NCI-H524 (cell line): ENCODE measurements at places on chromosomes 16 and 17.

GRCh38 chr17:77852731-77853130 lies 105.8 kb upstream of the TNRC6C start:
- DNase-seq, result no peak

DNA sequence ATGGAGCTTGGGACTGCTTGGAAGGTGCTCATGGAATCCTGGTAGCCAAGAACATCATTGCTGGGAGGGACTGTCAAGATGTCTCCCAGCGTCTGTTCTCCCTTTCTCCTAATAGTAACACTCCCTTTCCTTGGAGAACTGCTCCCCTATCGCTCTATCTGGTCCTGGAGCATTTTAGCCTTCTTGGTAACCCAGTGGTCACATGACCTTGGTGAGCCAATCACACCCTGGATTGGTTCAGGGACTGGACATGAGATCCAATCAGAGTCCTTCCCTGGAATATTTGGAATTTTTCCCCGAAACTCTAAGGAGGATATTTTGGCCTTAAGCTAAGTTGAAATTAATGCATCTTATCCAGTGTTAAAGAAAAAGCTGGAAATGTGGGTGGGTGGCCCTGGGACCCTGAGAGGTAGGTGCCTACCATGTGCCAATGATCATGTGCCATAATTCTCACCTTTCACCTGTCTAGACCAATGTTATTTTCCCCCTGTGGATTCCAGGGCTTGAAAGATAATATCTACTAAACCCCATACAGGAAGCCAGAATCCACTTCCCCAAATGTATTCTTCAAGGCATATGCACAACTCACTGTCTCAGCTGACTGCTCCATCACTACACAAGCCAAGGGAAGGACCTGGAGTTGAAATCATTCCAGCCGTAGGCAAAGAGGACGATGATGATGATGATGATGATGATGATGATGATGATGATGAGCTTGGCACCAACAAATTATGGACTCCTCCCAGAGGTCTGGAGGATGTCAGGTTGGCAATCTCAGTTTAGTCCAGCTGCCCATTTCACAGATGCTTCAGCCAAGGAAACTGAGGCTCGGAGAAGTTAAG lies 193.2 kb downstream of the RAB11FIP4 start:
- no peak for DNase-seq

- DNase-seq, result no peak
Observed at GRCh38 chr17:82371333-82372248, at the start of gene UTS2R. Gene UTS2R (plus strand): TSS chr17:82371765. CDS start chr17:82374325, 2,560 bp downstream.

- DNase-seq, result no peak
Observed at GRCh38 chr17:34312080-34312479, 7.2 kb upstream of the CCL8 start.

DNA sequence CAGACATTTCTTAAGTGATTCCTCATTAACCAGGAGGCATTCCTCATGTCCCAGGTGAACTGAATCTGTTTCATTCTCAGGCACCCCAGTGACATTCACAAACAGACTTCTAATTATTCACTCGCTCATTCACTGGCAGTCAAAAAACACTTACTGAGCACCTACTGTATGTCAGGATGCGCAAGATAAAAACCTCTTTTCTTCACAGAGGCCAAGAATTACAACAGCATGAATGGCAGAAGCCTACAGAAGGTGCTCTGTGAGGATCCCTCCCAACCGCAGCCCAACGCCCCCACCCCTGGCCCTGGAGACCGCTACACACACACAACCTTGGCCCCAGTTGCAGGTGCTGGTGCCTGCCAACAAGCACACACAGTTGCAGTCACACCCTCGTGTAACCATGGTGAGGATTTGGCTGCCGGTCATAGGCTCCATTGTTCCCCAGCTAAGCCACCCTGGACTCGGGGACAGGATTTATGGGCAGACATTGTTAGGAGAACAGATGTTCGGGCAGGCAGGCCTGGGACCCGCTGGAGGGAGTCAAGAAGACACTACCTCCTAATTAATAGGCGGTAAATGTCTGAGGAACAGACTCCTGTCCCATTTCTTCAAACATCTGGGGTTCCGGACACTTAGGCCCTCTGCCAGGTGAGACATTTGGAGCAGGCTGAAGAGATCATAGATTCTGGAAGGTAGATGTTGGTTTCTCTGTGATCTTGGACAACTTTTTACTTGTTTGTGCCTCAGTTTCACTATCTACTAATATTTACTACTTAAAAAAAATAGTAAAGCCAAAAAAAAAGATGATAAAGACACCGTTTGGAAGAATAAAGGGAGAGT lies 43.2 kb downstream of the CUEDC1 start:
- peak; percentile 98 for DNase-seq

DNA sequence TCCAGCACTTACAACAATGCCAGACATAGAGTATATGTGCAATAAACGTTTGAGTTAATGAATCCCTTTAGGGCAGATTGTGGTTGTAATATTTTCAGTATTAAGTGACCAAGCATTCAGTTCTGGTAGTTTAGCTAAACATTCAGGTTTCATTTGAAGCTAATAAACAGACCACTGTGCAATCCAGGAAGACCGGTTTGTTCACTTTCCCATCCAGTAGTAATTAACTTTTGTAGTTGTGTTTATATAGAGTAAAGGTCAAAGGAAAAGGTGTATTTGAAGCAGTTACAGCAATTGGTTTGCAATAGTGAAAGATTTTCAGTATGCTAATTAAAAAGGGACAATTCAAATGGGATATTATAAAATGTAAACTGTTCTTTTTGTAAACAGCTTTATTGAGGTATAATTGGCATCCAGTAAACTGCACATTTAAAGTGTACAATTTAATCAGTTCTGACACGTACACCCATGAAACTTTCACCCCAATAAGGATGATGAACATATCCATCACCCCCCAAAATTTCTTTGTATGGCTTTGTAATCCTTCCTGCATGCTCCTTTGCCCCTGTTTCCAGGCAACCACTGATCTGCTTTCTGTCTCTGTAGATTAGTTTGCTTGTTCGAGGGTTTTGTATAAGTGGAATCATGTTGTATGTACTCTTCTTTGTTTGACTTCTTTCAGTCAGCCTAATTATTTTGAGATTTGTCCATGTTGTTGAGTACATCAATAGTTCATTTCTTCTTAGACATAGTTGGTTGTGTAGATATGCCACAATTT lies 26.3 kb downstream of the MRTFB start:
- DNase-seq, result no peak

DNA sequence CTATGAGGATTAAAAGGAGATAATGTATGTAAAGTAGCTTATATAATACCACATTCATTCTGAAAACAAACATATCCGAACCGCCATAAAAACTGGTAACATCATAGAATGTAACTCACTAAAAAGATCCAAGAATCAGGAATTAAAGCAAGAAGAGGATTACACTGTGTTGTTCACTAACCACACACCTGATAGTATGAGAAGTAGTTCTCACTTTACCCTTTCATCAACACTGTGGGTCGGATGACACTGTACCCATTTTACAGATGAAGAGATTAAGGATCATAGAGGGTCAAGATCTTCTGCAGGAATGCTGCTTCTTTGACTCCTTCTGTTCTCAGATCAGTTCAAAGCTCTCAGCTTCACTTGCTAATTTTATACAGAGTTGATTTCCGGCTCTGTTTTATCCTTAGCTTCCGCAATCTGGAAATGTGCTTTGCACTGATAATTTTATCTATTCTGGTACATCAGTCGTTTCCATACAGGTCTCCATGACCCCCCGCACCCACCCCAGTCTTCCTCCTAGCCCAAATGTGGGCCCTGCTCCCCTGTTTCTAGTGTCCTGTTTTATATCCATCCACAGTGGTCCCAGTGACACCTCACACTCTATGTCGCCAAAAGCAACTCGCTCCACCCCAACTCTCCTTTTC lies 288.6 kb upstream of the CCL2 start:
- DNase-seq, result no peak

GRCh38 chr17:67011527-67012175 lies 32.7 kb upstream of the CACNG1 start:
- DNase-seq, result no peak

GRCh38 chr17:14522795-14523387 lies 222.0 kb downstream of the HS3ST3B1 start:
- no peak for DNase-seq

DNA sequence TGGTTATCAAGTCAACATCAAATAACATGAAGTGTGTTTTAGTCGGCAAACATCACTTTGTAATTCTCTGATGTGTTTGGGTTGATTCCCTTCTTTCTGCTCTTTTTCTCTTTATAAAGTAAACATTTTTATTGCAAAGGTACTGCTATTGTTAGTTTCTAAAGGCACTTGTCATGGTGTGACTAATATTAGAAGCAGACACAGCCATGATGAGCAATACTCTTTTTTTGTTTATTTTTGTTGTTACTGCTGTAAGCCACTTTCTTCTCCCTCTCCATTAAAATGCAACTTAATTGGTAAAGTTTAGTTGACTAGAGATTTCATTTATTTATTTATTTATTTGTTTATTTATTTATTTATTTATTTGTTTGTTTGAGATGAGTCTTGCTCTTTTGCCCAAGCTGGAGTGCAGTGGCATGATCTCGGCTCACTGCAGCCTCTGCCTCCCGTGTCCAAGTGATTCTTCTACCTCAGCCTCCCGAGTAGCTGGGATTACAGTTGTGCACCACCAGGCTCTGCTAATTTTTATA lies 424.7 kb downstream of the WWOX start:
- DNase-seq, result no peak

DNA sequence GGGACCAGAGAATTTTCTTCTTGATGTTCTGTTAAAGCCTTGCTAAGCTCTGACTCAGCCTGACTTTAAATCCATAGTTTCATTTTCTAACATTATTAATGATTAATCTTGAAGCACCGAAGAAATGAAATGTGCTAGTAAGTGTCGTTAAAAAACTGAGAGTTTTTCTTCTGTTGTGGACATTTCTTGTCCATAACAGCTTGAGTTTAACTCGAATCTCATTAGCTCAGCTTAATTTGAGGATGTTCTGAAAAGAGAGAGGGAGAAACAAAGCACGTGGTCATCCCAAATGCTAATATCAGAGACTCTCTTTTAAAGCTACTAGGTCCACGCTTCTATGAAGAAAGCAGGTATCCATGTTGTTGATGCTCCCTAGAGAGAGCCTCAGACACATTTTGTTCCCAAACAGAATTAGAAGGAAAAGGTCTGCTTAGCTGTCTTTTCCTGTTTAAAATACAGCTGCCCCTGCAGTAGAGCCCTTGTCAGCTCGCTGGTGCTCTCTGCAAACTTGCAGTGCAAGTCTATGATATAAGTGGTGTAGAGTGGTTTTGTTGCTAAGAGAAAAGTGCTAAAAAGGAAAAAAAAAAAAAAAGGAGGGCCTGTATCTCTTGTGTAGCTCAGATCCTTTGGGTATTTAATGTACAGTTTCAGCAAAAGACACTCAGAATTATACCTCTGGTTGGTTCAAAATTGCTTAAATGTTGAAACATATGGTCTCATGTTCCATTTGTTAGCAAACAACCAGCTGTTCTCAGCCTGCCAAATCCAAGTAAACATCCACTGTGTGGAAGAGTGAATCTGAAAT lies 191.1 kb upstream of the TBX2 start:
- peak; percentile 58 for DNase-seq

DNA sequence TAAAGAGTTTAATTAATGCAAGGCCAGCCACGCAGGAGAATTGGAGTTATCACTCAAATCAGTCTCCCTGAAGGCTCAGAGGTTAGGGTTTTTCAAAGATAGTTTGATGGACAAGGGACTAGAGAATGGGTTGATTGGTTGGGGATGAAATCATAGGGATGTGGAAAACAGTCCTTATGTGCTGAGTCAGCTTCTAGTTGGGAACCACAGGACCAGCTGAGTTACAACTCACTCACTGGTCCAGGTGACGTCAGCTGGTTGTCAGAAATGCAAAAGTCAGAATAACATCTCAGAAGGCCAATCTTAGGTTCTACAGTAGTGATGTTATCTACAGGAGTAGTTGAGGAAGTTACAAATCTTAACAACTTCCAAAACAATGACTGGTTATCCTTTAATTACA lies 47.6 kb downstream of the CPD start:
- DNase-seq, result no peak

DNA sequence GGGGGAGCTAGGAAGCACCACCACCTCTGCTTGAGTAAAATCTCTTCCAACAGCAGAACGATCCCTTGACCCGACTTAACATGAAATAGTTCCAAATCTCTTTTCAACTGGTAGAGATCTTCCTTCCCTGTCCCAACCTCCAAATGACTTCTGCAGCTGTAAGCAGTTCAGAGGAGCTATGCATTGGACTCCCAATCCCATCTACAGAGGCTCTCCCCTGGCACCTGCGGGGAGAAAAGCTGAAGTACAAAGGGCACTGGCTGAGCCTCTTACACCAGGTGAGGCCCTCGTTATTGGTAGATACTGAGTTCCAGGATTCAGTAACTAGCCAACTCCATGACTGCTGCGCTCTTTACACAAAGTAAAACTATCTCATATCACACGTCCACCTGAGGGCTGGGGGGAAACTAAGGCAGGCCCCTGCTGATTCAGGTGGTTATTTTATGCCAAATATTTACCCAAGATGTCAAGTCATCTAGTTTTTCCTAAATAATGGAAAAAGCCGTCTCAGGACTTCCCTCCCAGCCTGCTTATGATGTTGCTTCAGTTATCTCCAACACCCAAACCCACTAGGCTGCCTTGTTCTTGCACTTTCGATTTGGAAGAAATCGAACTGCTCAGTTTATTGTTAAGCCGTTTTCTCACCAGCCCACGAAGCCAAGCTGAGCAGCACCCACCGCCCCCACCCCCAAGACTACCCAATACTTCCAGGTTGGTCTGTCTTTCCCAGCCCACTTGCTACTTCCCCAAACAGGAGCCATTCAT lies 3.2 kb downstream of the ACTG1 start:
- DNase-seq, result no peak

- no peak for DNase-seq
Observed at GRCh38 chr17:40158438-40159013, 18.2 kb downstream of the CASC3 start.

- no peak for DNase-seq
Observed at GRCh38 chr17:78803186-78803845, 21.2 kb upstream of the CYTH1 start.
